Activated T-helper 9 cell treated with anti-CD3 and anti-CD28 coated beads, Interleukin-2, amount 50 U/mL, for 16 hours (primary cell): ENCODE measurements at places on chromosomes 12 and 14.

- DNase-seq = no peak
These were observed 7.8 kb downstream of the IRAK3 start for GRCh38 chr12:66196806-66197205.

- peak; percentile 51 for DNase-seq
These were observed 80.3 kb upstream of the GNG2 start for GRCh38 chr14:51780006-51780692.

DNA sequence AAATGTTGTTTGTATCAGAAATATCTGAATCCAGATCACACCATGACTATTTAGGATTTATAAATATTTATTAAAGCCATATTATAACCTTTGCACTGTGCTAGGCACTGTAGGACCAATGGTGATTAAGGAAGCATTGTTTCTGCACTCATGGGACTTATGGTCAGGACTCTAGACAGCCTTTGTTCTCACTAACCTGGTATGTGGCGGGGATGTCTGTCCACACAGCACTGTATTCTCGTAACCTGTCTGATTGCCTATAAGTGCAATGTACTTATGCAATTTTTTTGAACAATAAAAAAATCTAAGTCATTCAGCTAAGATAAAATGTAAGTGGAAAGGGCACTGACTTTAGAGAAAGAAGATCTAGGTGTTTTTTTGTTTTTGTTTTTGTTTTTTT, 6.7 kb upstream of the SSPN start:
- no peak for DNase-seq

GRCh38 chr12:48882315-48882687, 16.6 kb upstream of the RND1 start:
- DNase-seq = no peak

DNA sequence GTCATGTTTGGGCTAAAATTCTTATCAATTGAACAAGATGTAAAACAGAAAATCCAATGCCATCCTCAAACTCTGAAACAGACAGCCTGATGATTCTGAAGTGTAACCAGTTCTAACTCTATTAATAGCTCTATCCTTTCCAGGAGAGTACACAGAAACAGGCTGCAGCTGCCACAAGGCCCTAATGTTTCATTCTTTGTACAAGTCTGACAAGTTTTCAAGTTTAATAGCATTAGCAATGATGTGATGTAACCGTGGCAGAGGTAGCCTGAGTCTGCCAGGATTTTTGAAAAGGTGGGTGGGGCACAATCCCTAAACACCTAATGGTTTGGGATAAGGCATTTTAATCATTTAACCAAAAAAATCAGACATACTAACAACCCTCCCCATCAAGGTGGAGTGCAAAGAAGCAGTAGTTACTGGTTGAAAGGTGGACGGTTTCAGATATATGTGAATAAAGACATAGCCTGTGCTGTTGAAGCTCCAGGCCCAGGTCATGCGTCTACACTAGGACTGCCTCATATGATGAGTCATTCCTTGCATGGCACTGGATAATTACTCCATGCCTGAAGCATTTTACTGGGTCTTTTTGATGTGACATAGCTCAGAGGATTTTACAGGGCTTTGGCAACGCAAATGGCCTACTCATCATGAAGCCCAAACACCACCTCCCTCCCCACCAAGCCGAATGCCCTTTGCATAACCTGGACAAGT, 145.1 kb upstream of the GRIP1 start:
- DNase-seq = no peak

- no peak for DNase-seq
These were observed 98.6 kb upstream of the FAR2 start for GRCh38 chr12:29050503-29050902.

DNA sequence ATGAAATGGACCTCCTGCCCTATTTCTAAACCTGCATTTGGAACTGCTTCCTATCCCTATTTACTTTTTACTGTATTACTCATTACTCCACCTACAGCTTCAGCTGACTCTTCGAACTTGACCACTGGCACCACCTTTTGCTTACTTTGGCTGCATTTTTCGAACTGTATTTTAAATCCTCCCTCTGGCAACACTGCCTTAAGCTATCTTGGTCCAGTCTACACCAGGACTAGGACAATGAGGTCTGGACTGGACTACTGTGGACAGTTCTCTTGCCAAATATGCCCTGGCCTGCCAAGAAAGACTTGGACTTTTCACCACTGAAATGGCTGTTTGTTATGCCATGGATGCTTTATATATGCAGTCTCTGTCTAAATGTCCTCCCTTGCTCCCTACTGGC, 328.1 kb downstream of the BTG1 start:
- no peak for DNase-seq
